ENCODE measurements at places on chromosomes 3 and 15. TPM values are rescaled to one million over a fixed set of nuclear protein-coding genes. Genes with fewer than 3 reads are reported as not detected.
A peak's percentile ranks its signal among the peaks of the same experiment; 100 is the strongest.

DNA sequence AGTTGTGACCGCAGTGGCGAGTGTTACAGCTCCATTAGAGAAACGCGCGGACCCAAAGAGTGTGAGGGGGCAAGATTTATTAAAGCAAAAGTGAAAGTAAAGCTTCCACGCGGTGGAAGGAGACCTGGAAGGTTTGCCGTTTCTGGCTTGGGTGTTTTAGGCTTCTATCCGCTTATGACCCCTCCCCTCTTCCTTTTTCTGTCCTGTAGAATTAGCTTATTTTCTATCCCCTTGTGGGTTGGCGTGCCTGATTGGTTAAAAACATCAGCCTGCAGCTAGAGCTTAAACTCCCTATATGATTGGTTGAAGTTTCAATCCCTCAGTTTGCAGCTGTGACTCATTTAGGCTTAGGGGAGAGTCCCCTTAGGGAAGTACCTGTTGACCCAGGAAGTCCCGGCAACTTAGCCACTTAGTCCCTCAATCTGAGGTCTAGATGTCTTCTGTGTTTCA, 39.6 kb downstream of the C3orf38 start:
- 0 out of 3 replicates have a peak, but pooled peaks cover 2% of the 10 kb centered on the region for H3K27me3 ChIP-seq
- H3K27ac ChIP-seq, result no peak overlapping the region
- DNase-seq, result peak; percentile 85

- no peaks in the 10 kb centered on the region for H3K27me3 ChIP-seq
- no peak overlapping the region for H3K4me3 ChIP-seq
- peaks cover 9% of the 10 kb centered on the region for H3K36me3 ChIP-seq
- no peak for DNase-seq
- H3K4me1 ChIP-seq, result peaks cover 9% of the 10 kb centered on the region
- H3K27ac ChIP-seq, result no peak overlapping the region
Measured at GRCh38 chr3:125238759-125239158, 26.2 kb upstream of the SLC12A8 start.

The CLCN2 gene
- total RNA-seq, result 5.2 TPM

The BSN gene
- total RNA-seq, result 0.70 TPM

All from HepG2 (cell line).